ENCODE measurements at places on chromosomes 4 and X.

DNA sequence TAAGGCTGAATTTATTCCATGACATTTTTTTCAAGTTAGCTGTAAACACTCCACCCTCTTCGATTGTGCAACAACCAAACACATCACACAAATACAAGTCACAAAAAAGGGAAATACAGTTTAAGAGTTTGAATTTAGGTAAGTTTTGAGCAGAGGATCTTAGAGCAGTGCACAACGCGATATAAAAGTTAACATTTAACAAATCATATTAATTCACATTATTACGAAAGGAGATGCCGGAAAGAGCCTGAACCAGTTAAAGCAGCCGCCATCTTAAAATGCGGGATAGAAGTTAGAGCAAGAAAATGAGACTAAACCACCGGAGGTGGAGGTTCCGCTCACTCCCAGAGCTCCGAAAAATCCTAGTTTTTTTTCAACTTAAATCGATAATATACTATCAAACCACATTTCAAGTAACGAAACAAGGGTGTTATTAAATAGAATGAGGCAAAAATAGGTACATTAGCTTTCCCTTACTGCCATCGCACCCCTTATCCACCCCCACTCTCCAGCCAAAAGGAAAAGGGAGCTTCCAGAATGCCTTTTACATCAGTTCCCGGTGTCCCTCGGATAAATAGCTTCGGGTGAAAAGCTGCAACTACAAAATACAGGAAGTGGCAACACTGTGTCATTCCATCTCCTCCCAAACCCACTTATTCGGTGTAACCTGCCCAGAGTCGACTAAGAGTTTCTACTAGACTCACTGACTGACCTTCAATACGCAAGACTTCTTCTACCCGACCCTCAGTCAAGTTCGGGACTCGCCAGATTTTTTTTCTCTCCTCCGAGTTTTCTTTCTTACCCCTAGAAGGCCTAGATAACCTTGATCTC, 1.9 kb downstream of the UBE2D3 start:
- peak; percentile 15 for DNase-seq

DNA sequence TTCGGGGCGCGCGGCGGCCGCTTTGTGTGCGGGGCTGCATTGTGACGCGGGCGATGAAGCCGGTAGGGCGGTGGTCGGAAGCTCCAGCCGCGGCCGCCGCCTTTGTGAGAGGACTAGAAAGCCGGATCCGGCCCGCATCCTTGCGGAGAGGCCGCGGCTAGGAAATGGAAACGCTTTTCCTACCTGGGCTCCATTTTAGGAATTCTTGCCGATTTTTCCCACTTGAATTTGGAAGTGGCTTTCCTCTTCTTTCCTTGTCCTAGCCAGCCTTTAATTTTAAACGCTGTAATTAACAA, 708 bp downstream of the TMSB4X start:
- DNase-seq: no peak

GRCh38 chr4:102008711-102009110, 218.2 kb downstream of the BANK1 start:
- no peak for DNase-seq

- no peak for DNase-seq
These were observed 89.4 kb upstream of the DKK2 start for GRCh38 chr4:107125496-107125895.

- no peak for DNase-seq
These were observed 335.0 kb downstream of the BMPR1B start for GRCh38 chr4:95092766-95093165.

DNA sequence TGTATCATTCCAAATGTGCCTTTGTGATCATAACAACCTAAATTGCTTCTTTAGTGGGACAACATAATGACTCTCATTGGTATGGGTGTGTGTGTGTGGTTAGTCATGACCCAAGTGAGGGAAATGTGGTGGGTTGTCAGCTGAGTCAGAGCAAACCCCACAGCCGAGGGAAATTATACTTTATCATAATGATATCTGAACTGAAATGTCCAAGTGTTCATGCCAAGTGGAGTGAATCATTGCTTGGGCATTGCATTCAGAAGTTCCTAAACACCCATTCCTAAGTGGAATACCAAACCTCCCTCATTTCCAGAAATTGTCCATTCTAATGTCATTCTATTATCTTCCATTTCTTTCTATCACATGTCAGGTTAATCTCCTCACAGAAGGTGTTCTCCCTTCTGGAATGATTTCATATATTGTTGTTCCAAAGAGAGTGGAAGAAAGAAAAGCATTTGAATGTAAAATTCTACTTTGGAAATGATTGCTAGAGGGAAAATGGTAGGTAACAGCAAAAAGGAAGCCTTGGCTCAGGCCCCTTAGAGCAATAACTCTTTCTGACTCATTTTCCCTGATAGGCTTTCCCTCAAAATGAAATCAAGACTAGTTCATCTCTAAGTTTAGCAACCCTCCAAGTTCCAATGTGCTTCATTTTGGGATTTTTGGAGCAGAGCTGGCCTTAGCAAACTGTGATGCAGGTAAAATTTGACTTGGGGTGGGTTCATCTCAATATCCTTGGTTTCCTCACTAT, 230.7 kb upstream of the KCNIP4 start:
- DNase-seq: peak; percentile 20

Data from AG04450 (cell line).